ENCODE measurements at places on chromosomes 12 and 14.

DNA sequence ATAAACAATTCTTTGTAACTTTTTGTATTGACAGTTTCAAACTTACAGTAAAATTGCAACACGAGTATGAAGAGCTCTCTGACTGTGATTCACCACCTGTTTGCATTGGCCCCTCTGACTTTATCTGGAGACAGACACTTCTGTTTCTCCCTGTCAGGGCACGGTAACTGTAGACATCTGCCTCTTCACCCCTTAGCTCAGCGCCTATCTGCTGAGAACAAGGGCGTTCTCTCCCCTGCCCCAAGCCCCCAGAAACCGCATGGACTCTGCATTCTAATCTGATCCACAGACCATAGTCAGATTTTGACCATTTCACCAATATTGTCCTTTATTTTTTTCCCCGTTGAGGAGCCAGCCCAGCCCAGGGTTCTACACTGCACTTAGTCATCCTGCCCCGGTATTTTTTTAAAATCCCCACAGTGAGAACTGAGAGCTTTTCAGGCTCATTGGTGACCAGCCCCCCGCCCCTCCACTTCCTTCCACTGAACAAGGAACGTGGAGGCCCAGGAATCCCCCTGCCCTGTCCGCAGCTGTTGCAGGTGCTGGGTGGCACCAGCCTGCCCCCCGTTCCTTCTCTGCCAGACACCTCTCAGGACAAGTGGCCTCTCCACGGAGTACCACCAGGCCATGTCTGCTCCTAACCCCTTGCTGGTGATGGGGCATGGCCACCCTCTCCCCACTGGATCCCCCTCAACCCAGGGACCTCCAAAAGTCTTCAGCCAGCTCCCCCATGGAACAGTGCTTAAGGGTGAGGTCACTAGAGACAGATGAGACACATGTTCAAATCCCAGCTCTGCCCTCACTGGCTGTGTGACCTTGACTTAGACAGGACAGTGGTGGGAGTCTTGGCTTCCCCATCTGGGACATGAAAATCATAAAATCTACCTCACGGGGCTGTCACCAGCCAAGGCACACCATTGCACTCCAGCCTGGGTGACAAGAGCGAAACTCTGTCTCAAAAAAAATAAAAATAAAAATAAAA, 11.2 kb downstream of the RHOF start:
- no peak for DNase-seq

DNA sequence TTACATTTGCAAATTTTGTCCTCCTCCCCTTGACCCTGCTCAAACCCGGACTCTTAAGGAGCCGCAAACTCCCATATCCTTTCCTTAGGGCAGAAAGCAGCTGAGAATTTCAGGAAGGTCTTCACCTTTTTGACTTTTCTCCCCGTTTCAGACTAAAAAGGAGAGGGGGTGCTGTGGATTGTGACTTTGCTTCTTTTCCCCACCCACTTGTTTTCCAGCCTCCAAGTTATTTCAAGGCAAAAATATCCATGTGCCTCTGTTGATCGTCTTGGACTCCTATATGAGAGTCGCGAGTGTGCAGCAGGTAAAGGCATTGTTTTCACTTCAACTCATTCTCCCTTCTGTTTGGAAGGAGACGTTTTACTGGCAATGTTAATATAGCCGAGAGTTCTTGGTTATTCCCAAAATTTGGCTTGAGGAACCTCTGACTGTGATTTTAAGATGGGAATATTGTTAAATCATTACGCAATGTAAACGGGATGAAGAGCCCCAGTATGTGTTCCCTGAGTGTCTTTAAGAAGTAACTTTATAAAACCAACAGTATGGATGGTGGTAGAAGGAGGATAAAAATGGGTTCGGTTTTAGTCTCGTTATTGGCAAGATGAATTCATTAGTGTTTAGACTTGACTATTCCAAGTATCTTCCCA, 663 bp downstream of the LRRK2 start:
- DNase-seq = no peak

- DNase-seq = no peak
These were observed 80.9 kb downstream of the ABCD2 start for GRCh38 chr12:39538679-39539104.

DNA sequence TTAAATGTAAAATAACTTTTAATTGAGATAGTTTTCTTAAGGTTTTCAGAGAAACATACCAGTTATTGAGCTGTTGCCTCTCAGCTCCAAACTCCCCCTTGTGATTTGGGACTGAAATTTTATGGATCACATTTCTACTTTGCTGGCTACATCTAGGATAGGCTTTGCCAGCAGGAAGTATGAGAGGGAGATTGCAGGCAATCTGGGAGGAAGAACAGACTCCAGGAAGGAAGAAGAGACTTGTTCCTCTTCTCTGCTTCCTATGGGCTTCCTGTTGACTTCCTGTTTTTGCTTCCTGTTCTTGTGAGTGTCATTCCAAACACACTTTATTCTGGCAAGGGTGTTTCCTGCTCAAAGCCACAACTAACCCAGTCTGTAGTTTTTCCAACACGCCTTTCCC, 312.9 kb downstream of the ITPR2 start:
- DNase-seq = no peak

DNA sequence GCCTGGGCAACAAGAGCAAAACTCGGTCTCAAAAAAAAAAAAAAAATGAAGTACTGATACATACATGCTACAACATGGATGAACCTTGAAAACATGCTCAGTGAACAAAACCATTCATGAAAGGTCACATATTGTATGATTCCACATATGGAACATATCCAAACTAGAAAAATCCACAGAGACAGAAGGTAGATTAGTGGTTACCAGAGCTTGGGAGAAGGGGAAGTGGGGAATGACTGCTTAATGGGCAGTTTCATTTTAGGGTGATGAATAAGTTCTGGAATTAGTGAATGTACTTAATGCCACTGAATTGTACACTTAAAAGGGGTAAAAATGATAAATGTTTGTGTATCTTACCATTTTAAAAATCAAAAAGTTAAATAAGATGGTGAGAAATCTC, 2.7 kb downstream of the ITGB7 start:
- DNase-seq = no peak

DNA sequence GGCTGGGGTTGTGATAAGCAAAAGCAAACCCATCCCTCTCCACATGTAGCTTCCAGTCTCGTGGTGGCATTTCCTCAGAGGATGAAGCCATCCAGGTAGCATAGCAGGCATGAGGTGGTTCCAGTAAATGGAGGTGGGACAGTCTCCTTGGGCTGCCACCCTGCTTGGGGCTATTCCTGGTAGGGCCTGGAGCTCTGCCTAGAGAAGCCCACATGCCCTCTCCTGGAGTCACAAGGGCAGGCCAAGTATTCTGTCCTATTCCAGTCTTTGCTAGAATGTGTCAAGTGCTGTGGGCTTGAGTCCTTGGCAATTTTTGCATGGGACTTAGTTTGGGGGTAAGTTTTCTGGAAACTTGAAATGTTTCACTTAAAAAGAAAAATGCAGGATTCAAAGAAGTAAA, 469.9 kb downstream of the DPF3 start:
- DNase-seq = no peak

- DNase-seq = no peak
These were observed 2.2 kb downstream of the DENR start for GRCh38 chr12:122754790-122755189.

DNA sequence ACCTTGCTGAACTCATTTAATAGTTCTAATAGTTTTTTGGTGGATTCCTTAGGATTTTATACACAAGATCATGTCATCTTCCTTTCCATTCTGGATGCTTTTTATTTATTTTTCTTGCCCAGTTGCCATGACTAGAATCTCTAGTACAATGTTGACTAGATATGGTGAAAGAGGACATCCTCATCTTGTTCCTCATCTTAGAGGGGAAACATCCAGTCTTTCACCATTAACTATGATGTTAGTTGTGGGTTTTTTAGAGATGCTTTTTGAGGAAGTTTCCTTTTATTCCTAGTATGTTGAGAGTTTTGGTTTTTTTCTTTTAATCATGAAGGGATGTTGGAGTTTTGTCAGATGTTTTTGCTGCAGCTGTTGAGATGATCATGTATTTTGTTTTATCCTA, 8.7 kb downstream of the ANKRD13A start:
- no peak for DNase-seq

DNA sequence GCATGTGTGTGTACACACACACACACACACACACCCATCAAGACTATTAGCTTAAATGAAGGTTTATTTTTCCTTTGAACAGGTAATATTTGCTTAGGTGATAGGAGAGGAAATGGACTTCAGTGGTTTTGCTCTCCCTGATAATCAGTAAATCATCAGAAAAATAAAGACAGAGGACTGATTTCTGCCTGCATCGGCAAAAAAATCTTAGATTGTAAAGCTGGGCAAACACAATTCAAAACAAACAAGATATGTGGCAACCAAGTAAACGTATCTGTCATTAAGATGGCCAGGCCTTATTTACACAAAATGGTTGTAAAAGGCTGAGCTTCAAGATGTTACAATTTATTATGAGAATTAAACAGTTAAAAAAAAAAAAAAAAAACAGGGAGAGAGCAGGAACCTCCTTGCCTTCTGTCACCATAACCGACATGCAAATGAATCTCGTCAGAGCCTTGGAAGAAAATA, 31.3 kb downstream of the PRKD1 start:
- DNase-seq = no peak

- DNase-seq = no peak
These were observed 343.0 kb downstream of the BMP4 start for GRCh38 chr14:53613404-53614253.

GRCh38 chr12:54378796-54379397, 5.6 kb downstream of the ZNF385A start:
- DNase-seq = peak; percentile 49

GRCh38 chr14:49754570-49755097, 13.3 kb upstream of the KLHDC2 start:
- no peak for DNase-seq

DNA sequence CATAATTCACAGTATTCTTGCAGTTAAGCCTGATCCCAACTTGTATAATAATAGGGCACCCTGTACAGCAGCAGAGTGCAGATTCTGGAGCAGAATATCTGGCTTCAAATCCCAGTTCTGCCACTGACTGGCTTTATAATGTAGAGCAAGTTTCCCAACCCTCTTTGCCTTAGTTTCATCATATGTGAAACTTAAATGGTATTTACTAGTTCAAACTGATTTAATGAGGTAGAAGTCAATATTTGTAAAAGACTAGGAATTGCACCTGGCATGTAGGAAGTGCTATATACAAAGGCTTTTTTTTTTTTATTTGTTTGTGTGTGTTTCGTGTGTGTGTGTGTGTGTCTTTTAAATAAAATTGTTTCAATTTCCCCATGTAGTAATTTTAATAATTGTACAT, 125.9 kb downstream of the CCER1 start:
- no peak for DNase-seq
